GM13977 (cell line): ENCODE measurements at places on chromosomes 1 and 21.

- DNase-seq = no peak
Observed at GRCh38 chr21:14846621-14847020, 218.2 kb downstream of the NRIP1 start.

DNA sequence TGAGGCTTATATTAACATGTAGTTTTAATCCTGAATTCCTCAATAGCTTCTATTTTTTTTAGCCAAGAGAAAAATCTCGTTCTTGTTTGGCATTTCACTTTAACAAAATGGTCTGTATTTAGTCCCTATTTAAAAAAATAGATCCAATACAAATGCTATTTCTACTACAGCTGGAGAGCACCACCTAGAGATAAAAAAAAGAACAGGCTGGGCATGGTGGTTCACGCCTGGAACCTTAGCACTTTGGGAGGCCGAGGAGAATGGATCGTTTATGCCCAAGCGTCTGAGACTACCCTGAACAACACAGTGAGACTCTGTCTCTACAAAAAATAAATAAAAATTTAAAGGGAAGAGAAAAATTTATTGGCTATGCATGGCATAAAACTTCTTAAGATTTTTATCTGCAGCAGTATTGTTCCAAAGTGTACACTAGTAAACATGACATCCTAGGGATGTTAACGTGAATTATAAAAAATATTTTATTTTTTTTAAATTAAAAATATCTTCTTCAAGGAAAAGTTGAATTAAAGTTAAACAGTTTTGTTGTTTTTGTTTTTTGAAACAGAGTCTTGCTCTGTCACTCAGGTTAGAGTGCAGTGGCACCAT lies 4.4 kb downstream of the ST7L start:
- no peak for DNase-seq

DNA sequence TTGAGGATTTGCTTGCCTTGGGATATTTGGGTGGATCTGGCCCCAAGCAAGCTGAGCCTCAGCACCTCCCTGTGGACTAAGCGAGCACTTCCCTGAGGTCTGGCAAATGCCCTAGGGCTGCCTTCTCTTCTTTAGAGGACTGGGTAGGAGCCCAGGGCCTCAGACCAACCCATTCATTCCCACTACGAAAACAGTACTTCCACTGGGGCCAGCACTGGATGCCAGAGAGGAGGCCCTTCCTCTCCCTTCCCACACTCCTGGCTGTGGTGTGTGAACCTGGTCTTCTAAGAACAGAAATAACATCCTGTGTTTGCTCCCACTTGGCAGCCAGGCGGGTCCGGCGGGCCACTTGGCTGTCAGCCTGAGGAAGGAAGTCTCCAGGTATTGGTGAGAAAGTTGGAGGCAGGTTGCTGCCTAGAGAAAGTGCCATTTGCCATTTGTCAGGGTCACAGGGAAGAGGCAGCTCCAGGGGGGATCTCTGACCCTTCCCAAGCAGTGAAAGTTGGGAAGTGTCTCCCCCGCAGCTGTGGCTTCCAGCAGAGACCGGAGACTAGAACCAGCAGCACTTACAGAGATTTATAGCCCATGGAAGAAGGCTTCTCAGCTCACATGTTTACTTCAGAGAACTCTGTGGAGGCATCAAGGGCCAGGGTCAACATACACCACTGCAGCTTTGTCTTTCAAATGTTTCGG lies 323.5 kb downstream of the SIPA1L2 start:
- DNase-seq = no peak

DNA sequence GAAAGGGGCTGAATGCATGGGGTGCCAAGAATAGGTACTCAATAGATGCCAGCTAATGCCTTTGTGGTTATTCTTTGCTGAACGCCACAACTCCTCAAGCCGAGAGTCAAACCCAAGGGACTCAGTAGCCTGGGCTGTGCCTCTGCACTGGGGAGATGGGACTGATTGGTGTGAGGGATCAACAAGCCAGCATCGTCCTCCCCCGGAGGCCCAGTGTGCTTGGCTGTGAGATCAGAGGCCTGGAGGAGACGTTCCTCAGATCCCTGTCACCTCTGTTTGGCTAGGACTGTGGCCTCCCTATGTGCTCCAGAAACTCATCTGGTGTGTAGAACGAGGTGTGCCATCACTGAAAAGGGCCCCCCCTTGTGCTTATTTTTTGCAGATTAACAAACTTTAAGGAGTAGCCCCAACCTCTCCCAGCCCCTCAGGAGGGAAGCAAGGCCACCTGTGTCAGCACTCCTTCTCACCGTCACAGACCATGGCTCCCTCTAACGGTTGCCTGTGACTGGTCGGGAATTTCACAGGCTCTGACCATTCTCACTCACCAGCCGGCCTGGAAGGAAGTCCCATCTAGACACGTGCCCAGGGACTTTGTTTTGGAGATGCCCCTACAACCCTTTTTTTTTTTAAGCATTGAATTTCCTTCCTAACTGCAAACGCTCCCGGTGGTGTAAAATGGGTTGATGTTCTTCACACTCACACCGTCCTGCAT lies 194.0 kb upstream of the VAMP3 start:
- DNase-seq = no peak

- no peak for DNase-seq
Observed at GRCh38 chr1:18962121-18962721, 5.7 kb upstream of the IFFO2 start.

GRCh38 chr1:18602533-18603211 lies 28.0 kb upstream of the PAX7 start:
- DNase-seq = no peak

GRCh38 chr1:203178083-203178482 lies 2.5 kb upstream of the MYBPH start:
- no peak for DNase-seq

GRCh38 chr1:54081306-54082270 lies 28.2 kb downstream of the TCEANC2 start:
- peak; percentile 54 for DNase-seq

GRCh38 chr1:217184854-217185253 lies 446.0 kb downstream of the GPATCH2 start:
- DNase-seq = no peak

GRCh38 chr1:231107600-231108326 lies 54.1 kb upstream of the TRIM67 start:
- no peak for DNase-seq

GRCh38 chr1:77394166-77394565 lies 112.3 kb downstream of the AK5 start:
- no peak for DNase-seq

DNA sequence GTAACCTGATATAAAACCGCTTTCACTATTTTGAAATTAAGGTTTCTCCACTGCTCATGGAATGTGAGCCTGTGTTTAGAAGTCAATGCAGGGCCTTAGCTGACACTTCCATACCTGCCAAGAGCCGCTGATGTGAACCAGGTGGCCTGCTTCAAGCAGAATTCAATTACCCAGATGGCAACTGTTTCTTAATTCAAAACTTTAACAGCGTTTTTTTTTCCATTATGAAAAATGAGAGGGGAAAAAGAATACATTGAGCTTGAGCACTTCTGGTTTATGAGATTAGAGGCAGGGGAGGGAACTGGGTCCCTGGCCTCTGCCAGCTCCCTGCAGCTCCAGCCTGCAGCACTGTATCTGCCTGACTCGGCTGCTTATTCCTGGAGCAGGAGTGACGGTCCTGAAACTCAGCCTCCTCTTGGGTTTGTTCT lies 7.7 kb upstream of the ATP1A1 start:
- DNase-seq = no peak

GRCh38 chr1:70892930-70893329 lies 154.7 kb downstream of the PTGER3 start:
- no peak for DNase-seq

GRCh38 chr1:12464045-12464461 lies 154.0 kb downstream of the DHRS3 start:
- no peak for DNase-seq

- no peak for DNase-seq
Observed at GRCh38 chr1:109096120-109096519, 5.6 kb downstream of the TMEM167B start.

GRCh38 chr1:245715291-245715701 lies 560.5 kb downstream of the KIF26B start:
- DNase-seq = no peak

GRCh38 chr21:27108228-27108627 lies 141.3 kb upstream of the ADAMTS5 start:
- no peak for DNase-seq

DNA sequence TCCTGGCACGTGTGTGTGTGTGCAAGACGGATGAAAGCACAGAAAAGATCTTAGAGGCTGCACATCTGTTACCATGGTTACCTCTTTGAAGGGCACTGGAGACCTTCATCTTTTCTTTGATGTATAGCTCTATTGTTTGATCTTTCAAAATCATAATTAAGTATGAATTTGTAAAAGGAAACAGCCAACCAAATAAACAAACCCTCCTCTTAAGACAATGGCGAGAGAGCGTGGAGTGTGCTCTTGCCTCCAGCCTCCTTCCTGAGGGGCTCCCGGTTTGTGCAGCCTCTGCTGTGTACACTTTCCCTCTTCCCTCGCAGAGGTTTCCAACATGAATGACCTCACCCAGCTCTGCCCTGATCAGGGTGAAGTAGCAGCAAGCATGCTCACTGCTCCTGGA lies 27.9 kb downstream of the CACNA1S start:
- DNase-seq = no peak

DNA sequence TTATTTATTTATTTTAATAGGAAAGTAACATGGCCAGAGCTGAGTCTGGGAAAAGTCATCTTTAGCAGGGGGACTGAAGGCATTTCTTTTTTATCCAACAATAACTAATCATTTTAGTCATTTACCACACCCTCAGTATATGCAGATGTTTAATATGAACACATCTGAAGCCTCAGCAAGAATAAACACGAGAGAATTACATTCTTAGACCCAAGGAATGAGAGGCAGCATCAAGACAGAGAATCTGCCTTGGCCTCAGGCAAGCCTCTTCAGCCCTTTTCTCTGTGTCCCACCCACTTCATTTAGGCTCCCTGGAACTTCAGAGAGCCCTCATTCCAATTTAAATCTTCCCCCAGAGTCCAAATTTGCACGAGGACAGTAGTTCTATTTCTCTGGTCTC lies 17.0 kb upstream of the IGSF3 start:
- no peak for DNase-seq

GRCh38 chr1:101485712-101486111 lies 248.9 kb downstream of the S1PR1 start:
- no peak for DNase-seq

- no peak for DNase-seq
Observed at GRCh38 chr1:9848022-9848421, 24.3 kb upstream of the CLSTN1 start.

DNA sequence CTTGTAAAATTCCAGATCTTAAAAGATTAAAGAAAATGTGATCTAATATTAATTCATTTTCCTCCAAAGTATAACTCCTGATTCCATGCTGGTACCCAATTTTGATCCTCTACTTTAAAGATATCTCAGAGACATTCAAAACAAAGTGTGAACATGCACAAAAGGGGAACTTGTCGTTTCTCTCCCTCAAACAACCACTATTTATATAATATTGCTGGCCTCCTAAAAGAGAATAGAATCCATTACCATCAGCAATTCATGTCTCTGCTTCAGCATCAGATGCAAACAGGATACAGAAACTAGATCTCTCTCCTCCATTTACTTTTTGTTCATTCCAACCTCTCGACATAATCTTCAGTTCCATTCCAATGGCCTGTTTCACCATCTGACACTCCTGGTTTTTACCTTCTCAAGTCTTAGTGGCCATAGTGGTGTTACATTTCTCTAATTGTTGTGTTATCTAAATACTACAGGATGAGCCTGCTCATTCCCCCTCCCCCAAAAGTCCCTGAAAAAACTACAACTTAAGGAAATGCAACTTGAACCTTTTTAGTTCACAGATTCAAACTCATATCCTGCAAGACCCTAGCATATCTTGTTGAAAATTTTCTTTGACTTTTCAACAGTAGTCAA lies 4.1 kb downstream of the NRIP1 start:
- no peak for DNase-seq

DNA sequence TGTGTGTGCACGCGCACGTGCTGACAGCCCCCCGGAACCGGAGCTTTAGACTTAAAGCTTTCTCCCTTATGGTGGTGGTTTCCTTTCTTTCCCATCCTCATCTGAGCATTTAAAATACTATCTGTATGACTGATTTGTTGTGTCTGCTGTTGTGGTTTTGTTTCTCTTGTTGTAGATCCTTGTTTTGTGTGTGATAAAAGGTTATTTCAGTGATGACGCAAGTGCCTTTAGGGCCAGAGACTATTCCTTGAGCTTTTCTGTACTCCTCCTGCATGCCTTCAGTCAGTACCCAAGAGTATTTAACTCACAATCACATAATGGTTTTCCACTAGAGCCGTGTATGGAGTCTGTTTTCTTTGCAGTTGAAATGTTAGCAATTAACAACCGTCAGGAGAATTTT lies 45.4 kb downstream of the LCA5L start:
- no peak for DNase-seq

GRCh38 chr1:60035921-60036320 lies 37.6 kb downstream of the C1orf87 start:
- DNase-seq = no peak

GRCh38 chr1:9670085-9670484 lies 18.6 kb downstream of the PIK3CD start:
- DNase-seq = peak; percentile 65

- no peak for DNase-seq
Observed at GRCh38 chr1:60265560-60266535, 192.3 kb upstream of the C1orf87 start.

- peak; percentile 71 for DNase-seq
Observed at GRCh38 chr21:14215971-14216641, at the start of gene RBM11. Gene RBM11, plus strand, starts transcription at chr21:14216157. Its CDS starts 30 bp downstream, at chr21:14216187.

- DNase-seq = no peak
Observed at GRCh38 chr1:11880181-11880575, 21.4 kb upstream of the NPPB start.

DNA sequence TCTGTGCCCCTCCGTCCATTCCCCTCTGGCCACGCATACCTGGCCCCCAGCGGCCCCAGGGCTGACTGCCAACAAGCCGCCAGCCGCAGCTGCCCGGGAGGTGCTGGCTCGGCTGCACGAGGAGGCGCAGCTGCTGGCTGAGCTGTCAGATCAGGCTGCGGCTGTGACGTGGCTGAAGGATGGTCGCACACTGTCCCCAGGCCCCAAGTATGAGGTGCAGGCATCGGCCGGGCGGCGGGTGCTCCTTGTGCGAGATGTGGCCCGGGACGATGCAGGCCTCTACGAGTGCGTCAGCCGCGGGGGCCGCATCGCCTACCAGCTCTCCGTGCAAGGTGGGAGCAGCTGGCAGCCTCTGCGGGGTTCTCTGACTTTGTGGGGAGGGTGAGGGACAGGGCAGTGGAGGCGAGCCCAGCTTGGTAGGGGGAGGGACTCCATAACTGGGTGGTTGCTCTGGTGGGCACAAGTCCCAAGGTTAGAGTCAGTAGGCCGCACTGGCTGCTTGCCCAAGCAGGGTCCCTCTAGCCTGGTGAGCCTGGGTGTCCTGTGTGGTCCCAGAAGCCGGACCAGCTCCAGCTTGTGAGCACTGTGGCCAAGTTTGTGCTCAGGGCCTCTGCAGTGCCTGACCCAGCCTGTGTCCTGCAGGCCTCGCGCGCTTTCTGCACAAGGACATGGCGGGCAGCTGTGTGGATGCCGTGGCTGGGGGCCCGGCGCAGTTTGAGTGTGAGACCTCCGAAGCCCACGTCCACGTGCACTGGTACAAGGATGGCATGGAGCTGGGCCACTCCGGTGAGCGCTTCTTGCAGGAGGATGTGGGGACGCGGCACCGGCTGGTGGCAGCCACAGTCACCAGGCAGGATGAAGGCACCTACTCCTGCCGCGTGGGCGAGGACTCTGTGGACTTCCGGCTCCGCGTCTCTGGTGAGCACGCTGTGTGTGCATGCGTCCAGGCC lies 8.8 kb downstream of the OBSCN start:
- no peak for DNase-seq
